Activated naive CD4-positive, alpha-beta T cell (primary cell): ENCODE measurements at places on chromosomes 2 and 18.

GRCh38 chr2:58501371-58502160 lies 260.4 kb upstream of the FANCL start:
- DNase-seq = no peak

GRCh38 chr2:8247905-8248622 lies 433.8 kb upstream of the ID2 start:
- DNase-seq = no peak

DNA sequence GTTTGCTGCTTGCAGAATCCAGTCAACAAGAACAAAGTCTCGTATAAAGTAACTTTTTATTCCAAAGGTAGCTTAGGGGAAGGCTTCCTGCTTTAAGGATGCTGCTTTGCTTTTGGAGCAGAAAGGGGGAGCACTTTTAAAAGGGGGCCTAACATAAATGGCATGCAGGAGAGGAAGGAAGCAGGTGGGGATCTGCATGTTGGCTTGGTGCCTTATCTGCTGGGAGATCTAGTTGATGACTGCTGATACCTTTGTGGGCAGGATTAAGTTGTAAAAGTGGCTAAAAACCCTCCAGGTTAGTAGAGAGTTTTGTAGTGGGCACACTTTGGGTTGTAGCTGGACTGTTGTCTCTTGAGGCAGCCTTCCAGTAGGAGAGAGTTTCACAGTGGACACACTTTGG lies 22.5 kb downstream of the UBR3 start:
- no peak for DNase-seq

DNA sequence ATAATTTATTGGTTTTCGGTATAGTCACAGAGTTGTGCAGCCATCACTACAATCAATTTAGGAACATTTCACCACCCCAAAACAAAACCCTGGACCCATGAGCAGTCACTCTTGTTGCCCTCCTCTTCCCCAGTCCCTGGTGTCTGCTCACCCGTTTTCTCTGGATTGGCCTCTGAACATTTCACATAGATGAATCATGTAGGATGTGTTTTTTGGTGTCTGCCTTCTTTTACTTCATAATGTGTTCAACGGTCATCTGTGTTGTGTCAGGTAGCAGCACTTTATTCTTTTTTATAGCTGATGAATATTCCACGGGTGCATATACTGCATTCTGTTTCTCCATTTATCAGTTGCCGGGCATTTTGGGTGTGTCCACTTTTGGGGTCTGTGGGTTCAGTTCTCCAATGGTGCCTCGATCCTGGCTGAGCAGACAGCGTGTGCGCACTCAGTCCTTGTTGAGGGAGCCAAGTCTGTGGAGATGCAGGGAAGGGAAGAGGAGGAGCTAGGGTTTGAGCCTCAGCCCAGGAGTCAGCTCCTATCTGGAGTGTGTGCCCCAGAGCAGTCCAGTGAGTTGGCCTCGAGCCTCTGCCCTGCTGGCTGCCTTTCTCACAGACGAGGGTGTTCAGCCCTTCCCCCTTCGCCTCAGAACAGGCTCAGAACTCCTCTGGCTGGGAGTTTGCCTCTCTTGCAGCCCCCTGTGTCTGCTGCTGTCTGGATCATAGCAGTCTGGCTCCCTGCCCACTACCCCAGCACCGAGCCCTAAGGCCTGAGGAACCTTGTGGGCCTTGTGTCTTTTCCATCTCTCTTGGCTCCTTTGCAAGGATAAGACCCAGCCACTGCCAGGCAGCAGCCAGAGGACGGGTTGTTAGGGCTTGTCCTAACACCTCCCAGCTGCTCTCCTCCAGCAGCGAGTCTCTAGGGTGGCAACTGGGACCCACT lies 18.0 kb downstream of the C2orf74 start:
- no peak for DNase-seq

GRCh38 chr2:18820966-18821365 lies 231.6 kb upstream of the NT5C1B start:
- no peak for DNase-seq

DNA sequence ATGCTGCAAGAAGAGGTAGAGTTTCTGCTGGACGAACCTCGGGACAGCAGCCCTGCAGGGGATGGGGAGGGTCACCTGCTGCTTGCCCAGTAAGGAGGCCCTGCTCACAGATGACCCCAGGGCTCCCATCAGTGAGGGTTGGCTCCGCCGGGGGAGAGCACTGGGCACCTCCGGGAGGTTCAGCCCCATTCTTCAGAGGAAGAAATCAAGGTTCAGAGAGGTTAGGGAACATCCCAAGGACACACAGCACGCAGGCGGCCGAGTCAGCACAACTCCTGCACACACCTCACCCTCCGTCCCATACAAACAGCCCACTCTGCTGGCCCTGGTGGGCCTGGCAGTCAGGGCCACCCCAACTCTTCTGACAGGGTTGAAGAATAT lies 11.7 kb upstream of the CCDC74B start:
- no peak for DNase-seq

DNA sequence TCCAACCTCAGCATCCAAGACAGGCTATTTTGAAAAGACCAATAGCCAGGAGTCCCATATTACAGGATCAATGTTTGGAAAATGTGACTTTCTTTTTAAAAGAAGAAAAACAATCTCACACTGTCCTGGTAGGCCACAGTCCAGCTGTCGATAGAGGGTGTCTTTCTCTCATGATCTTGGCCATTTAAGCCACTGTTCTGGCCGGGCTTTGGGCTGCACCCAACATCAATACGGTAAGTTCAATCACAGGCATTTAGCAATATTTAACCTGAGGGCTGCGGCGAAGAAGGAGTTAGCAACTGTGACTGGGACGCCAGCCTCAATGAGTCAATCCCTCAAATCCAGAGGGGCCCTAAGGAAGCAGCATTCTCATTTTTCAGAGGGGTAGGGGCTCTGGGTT lies 69.0 kb downstream of the CELF4 start:
- no peak for DNase-seq

GRCh38 chr2:226652369-226652768 lies 147.3 kb downstream of the IRS1 start:
- DNase-seq = no peak

- DNase-seq = no peak
Observed at GRCh38 chr18:59279193-59279592, 5.9 kb upstream of the RAX start.

DNA sequence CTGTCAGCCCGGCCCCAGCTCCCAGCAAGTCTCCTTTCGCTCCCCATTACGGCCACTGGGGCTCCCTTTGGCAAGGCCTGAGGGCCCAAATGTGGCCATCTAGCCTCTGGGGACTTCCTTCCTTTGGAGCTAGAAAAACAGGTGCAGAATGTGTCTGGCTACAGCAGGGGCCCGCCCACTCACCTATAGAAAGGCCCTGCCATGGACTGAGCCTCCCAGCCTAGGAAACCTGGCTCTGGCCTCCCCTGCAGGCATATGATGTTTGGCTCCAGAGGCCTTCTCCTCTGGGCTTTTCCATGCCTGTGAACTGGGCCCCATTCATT lies 55.3 kb upstream of the ALPP start:
- no peak for DNase-seq

- DNase-seq = no peak
Observed at GRCh38 chr2:30488012-30488659, 41.1 kb downstream of the LCLAT1 start.

DNA sequence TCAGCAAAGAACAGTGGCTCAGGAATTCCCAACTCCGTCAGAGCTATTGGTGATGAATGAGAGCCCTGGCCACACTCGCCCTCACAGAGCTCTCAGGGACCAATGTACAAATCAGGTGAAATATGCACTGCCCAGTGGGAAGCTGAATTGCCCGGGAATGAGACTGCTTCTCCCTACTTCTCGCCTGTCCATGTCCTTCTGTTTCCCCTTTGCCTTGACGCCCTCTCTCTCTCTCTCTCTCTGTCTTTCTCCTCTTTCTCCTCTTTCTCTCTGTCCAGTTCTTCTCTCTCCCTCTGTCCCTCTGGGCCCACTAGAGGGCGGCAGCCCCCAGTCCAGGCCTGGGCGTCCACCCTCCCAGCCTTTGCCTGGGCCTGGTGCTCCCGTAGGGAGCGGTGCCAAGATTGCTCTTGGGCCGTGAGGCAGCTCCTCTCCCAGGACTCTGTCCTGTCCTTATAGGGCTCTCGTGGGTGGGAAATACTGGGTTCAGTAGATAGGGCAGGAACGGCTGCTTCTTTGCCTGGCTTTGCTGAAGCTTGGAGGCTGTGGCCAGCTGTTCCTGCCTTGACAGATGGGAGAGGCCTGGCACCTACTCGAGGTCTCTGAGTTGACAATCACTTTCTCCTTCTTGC lies 28.4 kb upstream of the PUM2 start:
- no peak for DNase-seq

DNA sequence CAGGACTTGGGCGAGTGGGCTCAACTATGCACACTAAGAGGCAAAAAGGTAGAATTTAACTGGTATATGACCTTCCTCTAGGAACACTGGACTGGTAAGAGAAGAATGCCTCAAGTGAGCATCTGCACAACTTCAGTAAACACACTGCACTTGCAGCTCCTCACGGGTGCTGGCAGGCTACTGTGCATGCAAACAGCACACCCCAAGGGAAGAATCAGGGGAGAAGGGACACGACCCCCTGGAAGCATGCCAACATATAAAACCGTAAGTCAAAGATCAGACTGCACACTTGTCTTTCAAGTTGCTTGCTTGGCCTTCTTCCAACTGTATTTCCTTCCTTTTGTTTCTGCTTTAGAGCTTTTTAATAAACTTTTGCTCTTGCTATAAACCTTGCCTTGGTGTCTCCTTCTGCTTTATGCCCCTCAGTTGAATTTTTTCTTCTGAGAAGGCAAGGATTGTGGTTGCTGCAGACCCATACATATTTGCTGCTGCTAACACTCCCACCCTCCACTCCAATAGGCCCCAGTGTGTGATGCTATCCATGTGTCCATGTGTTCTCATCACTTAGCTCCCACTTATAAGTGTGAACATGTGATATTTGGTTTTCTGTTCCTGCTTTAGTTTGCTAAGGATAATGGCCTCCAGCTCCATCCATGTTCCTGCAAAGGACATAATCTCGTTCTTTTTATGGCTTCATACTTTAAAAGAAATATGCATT lies 263.7 kb upstream of the SPOPL start:
- DNase-seq = no peak

- no peak for DNase-seq
Observed at GRCh38 chr2:101387151-101387834, at the start of gene CREG2. TSS of gene CREG2 (minus strand) at chr2:101387503. CDS start at chr2:101387457, 46 bp downstream.

DNA sequence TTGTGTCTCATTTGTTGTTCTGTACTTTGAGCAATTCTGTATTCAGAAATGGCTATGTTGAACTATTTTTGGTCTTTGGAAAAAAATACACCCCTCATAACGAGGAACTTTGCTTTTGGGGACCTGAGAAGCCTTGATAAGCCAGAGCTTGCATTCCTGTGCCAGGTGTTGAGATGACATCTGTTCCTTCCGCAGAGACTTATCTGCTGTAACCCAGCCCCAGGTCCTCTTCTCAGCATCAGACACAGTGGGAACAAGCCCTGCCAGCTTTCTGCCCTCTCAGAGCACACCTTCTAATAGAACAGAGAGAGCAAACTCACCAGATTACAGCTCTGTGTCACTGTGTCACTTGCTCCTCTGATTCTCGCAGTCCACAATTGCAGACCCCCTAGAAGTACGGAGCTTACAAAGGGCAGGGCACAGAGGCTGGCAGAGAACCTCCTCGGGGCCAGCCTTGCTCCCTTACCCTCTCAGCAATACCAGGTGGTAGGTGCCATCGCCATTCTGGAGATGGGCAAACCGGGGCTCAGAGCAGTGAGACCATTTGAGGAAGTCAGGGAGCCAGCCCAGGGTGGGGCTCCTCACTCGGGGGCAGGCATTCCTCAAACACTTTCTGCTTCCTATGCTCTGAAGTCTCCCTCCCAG lies 97.4 kb downstream of the DDX1 start:
- DNase-seq = no peak

GRCh38 chr2:31299547-31299946 lies 65.6 kb downstream of the EHD3 start:
- no peak for DNase-seq

GRCh38 chr2:37489536-37489935 lies 145.1 kb downstream of the QPCT start:
- DNase-seq = no peak

DNA sequence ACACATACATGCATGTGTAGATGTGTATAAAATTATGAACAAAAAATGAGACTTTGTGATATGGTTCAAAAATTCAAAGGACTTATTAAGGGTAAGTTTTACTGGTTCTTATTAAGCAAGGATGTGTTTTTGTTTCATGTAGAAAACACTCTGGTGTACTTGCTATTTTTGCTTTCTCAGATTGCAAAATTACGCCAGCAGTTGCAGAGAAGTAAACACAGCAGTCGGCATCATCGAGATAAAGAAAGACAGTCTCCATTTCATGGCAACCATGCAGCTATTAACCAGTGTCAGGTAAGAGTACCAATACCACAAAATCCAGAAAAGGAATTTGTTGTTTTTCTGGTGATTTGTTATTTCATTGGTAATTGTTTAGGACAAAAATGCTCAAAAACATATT lies 91.3 kb downstream of the FAM117B start:
- no peak for DNase-seq

DNA sequence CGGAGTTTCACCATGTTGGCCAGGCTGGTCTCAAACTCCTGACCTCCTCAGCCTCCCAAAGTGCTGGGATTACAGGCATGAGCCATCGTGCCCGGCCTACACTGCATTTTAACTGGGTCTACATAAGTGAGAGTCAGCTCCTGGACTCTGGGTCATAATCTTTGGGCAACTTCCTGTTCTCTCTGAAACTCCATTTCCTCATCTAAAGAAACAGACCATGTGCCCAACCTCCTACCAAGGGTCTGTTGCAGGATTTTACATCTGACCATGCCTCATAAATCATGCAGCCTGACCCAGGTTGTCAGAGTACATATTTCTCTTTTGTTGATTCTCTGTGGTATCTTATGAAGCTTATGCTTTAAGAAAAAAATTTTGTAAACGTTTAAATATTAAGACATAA lies 280.4 kb downstream of the ALPK2 start:
- DNase-seq = no peak

- no peak for DNase-seq
Observed at GRCh38 chr2:37602040-37602439, 69.4 kb downstream of the CDC42EP3 start.

DNA sequence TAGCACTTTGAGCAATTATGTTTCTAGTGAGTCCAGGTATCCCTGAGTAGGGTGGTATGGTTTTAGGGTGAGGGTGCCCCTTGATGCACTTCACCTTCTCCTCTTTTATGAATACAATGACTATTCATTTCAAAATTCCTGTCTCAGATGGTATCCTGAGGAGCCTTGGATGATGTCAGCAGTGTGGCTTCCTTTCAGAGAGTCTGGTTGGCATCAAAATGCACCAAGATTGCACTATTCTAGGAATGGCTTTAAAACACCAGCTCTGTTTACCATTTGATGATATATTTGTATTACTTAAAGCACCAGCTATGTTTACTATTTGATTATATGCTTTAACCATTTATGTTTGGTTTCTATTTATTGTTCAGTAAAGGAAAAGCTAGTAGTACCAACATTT lies 141.0 kb downstream of the FMNL2 start:
- no peak for DNase-seq

- no peak for DNase-seq
Observed at GRCh38 chr2:158095912-158096311, 5.8 kb upstream of the UPP2 start.

GRCh38 chr2:10944799-10945198 lies 33.1 kb downstream of the KCNF1 start:
- no peak for DNase-seq
